NCI-H1436 treated with DMSO at 0.1 percent for 48 hours (cell line): ENCODE measurements at places on chromosomes 4 and X.

GRCh38 chr4:140672416-140672815, 83.8 kb downstream of the TBC1D9 start:
- DNase-seq: no peak

GRCh38 chrX:134716620-134717012, 58.3 kb upstream of the PLAC1 start:
- no peak for DNase-seq

GRCh38 chr4:145887241-145887991, 51.2 kb downstream of the ZNF827 start:
- DNase-seq: no peak

DNA sequence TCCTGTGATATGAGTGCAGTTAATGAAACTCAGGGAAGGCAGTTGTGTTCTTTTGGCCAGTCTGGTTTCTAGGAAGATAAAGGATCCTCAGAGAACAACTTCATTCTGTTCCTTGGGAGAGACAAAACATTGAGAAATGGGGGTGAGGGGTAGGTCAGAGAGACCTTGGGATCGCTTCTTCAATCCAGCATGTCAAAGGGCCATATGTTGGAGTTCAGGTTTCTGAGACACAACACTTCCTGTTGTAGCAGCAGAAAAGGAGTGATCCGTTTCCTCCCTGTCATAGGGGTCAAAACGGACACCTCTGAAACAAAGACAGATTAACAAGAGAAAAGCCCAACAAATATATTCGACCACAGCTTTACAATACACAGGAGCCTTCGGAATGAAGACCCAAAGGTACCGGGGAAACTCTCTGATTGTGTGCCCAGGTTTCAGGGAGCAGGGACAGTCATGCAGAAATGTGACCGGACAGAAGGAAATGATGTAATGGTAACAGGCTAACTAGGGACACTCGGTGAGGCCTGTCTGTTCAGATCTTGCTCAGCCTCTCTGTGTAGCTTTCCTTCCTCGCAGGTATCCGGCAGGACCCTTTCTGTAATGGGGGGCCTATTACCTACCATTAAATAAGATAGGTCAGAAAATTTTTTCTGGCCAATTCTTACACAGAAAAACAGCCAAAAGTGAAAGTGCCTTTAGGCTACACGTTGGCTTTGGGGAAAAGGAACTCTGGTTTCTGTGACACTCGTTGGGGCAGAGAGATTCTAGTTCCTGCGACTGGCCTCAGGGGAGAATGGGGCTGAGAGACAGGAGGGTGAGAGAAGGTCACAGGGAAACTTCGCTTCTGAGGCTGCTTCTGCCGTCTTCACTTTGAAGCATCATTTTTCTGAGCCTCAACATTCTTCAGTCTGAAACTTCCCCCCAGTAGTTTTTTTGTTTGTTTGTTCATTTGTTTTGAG, 103.3 kb upstream of the TLR3 start:
- DNase-seq: no peak

GRCh38 chr4:47659342-47659741, 174.3 kb downstream of the ATP10D start:
- no peak for DNase-seq

DNA sequence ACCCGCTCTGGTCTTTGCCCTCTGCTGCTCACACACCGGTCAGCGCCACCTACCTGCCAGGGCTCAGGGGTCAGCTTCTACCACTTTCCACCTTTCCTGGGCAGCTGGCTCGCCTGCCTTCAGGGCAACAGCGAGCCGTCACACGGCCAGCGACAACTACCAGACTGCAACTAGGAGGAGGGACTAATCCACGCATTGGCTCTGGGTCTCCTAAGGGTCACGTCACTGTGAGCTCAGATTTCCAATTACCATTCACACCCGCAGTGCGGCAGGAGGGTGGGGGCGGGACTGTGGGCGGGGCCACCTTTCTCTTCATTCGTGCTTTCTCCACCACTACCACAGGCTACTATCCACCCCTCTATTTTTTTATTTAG, at the start of gene BEX5:
BEX5 (minus strand) TSS at position 172 of the 374 bp plus-strand sequence. CDS start 1,712 bp downstream, outside the sequence.
- peak; percentile 53 for DNase-seq

DNA sequence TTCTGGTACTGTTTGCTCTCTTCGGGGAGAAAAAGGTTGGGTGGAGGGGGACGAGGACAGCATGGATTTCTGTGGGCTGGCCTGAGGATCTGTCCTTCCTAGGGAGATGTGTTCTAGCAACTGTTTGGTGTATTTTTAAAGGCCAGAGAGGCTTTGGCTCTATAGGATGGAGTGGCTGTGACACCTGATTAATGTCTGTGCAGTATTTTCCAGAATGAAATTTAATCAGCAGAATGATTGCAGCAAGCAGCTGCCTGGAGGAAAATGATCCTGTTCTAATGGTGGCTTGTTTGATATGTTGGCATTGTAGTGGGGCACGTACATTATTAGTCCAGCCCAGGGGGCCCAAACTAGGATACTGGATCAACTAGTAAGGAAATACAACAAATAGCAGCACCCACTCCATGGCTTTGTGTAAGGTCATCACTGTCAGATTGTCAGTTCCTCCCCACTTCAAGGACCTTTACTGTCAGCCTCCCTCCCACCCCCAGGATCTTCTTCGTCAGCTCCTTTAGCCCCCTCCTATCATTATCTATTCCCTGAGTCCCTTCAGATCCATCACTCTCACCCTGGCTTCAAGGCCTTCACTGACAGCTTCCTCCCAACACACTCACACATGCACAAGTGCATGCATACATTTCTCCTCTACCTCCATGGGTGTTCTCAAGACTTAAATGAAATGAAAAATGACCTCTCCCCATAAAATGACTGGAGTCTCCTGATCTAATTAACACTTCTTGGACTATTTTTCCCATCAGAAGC, 10.4 kb upstream of the TMEM255A start:
- DNase-seq: peak; percentile 40

DNA sequence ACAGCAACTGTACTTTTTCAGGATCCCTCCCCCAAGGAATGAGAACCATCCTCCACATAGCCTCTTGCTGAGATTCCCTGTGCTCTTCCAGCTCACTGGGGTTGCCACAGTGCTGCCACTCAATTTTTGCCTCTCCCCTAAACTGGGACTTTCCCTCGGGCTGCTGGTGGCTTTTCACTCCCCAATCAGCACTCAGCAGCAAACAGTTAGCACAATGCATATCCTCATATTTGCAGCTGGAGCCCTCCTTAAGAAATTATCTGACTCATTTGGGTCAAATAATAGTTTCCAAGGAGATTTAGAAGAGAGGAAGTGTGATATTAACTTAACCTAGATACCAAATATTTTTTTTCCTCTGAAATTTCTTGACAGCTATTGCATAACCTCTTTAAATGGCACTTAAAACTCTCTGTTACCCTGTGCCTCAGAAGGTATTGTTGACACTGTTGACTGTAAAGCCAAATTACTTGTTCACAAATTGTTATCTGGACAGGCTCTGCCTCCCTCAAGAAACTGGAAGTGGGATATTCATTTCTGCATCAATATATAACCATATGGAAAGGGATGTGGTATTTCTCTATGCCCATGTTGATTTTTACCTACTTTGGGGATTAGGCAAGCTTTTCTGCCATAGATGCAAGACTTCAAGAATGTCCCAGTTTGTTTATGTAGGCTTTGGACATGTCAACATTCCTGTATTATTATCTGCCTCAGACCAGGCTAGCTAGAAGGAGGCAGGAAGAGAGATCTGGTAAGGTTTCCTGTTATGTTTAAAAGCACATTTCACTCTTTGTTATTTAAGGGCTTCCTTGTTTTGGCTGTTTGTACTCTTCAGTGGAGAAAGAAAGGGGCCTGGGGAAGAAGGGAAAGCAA, 58.0 kb downstream of the SEPTIN11 start:
- DNase-seq: no peak

- no peak for DNase-seq
Observed at GRCh38 chr4:153579872-153580271, 104.2 kb upstream of the TLR2 start.

DNA sequence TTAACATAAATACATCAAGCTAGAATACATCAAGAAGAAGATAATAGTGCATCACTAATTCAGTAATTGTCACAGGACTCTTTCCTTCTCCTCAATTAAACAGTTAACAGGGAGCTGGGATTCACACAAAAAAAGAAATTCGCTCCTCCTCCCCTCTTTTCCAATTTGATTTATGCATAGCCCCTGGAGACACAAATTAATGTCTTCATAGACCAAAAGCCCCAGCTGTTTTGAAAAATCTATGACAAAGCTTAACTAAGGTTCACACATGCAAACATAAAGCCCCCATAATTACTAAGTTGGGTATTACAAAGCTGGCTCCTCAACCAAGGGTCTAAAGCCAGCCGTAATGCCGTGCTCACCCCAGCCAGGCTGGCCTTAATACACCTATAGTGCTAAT, 61.2 kb downstream of the ENOX2 start:
- DNase-seq: no peak

DNA sequence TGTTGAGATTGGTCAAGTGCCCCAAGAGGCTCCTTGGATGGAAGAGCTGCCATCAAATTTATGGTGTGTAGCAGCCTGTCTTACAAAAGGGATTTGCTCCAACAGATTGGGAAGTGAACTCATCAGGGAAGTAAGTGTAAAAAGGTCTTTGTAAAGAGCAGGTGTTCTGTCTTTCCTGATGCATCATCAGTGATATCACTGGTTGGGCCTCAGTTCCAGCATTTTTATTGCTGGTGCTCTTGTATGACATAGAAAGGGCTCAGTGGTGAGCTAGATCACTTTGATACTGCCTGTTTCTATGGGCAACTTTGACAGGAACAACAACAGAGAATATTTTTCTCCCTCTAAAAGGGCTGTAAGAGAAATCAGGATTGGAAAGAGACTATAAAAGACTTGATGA, 8.7 kb upstream of the GABRE start:
- no peak for DNase-seq

DNA sequence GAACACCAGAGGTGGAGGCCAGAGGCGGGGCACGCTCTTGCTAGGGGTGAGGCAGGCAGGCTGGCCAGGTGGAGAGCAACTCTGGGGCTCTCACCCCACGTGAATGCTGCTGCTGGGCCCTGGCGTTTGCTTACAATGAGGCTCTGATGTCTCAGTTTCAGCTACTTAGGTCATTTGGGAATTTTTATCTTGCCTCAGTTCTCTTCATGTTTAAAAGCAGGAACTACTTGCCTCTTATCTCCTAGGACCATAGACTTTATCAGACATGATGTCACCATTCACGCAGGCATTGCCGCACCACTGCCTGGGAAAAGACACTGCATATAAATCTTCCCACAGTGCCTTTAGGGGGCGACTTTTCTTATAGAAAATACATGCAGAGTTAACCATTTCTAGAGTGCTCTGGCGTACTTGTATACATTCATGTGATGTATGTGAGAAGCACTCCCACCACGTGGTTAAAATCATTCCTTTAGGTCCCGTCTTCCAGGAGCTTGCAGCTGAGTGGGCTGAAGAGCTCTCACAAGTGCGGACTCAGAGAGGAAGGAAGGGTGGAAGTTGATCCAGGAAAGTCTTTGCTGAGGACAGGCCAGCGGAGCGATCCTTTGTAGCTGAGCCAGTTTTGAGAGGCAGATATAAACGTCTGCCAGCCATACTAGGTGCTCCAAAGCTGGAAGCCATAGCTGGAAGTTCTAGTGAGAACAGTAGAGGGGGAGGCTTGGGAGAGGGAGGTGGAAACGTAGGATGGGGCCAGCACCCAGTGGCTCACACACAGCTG, 84.3 kb upstream of the CLDN34 start:
- DNase-seq: no peak

GRCh38 chr4:17336524-17336961, 175.3 kb downstream of the QDPR start:
- DNase-seq: no peak

GRCh38 chrX:15882704-15883539, 28.3 kb upstream of the AP1S2 start:
- DNase-seq: no peak

- DNase-seq: no peak
Observed at GRCh38 chr4:14726441-14726840, 275.8 kb upstream of the CPEB2 start.

DNA sequence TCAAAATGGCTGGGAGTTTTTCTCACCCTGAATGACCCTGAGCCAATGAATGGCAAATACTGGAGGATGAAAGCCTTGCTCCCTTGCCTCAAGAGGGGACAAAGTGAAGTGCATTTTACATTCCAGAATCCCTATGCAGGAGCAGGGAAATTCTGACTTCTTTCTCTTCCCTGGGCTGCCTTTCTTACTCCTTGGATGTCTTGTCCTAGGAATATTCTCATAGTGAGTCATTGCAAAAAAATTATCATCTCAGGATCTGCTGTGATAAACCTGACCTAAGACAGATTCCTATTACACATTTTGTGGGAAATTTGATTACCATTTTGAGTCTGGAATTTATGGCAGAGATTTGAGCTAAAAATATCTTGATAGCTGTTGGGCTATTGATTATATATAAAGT, 199.9 kb downstream of the TMA16 start:
- DNase-seq: no peak

DNA sequence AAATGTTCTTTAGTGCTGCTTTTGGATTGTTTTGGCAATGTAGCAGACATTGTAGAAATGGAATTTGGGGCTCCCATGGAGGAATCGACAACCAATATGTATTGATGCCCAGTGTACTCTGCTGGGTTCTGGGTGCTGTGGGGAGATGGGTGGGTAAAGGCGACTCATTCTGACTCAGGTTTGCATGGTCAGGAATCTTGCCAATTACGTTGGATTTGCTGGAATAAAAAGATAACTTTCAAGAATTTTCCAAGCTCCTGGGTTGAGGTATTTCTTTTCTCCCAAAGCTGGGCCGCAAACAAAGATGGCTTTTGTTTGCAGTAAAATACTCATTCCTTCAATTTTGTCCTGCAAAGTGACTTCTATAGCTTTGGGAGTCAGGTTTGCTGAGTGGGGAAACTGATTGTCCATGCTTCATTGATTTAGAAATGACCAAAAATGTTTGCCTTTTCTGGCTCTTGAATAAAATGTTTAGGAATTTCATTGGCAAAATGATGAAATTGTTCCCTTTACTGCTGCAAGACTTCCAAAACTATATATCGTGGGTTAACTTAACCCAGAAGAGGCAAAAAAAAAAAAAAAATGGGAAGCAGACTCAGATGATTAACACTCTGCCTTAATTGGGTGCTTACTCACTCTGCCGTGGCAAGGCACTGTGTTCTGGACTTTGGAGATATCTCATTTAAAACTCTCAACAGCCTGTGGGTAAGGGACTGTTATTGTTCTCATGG, 57.0 kb downstream of the RTL9 start:
- DNase-seq: no peak

DNA sequence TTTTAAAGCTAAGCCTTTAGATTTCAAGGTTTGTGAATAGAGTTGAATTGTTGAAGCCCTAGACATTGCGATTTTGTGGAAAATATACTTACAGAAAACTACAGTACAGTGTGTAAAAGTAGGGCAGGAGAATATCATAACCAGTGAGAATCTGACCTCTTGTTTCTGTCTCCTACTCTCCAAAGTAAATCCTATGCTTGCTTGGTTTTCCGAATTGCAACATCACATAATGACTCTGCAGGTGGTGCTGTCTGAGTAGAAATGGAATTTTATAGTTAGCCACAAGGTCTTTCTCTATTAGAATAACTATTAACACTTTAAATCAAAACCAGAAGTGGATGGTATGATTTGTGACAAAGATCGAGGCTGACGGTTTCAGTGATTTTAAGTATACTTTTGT, 505.6 kb downstream of the RAPGEF2 start:
- DNase-seq: no peak
